ENCODE measurements at places on chromosomes 2 and 18.

DNA sequence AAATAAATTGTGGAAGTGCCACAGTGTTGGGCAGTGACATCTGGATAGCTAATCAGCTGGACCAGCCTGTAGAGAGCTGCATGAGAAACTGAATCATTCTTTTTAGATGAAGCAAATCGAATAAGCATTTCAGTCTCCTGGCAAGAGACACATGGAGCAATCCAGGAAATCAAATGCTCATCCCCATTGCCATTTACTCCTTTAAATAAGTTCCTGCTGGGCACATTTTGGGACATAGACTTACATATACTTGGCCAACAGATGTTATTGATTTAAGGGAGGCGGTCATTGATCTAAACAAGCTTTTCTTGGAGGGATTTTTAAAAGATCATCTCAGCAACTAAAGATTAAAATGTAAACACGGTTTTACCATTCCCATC is 307.1 kb downstream of the STK39 start:
- DNase-seq: no peak

DNA sequence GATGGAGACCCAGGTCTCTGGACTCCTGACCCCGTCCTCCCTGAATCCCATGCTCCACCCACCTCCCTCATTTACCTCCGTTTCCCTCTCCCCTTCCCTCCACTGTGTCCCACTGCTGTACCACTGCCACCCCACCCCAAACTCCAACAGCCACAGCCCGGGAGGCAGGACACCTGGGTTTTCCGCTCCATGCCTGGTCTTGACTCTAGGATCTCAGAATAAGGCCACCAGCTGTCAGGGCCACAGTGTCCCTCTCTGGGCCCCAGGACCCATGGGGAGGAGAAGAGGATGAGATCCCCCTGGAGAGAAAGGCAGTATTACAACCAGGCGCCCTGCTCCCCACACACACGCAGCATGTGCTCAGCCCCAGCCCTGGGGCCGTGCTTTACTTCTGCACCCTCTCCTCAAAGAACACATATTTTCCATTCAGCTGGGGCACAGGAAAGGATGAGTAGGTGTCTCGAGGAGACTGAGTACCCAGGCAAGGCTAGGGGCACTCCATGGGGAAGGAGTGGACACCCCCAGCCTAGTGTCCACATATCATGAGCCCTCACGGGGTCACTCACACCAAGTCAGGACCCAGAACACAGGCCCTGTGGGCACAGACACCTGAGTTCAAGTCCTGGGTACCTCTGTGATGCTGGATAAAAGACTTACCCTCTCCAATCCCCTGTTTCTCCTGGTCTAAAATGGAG is 700 bp downstream of the RUFY4 start:
- no peak for DNase-seq

GRCh38 chr2:208017721-208018120 is 7.6 kb downstream of the PLEKHM3 start:
- no peak for DNase-seq

GRCh38 chr18:26432651-26433424 is 115.5 kb downstream of the KCTD1 start:
- no peak for DNase-seq

- no peak for DNase-seq
Measured at GRCh38 chr2:14428056-14428455, 204.5 kb upstream of the LRATD1 start.

- no peak for DNase-seq
Measured at GRCh38 chr2:207142461-207142860, 23.3 kb downstream of the KLF7 start.

DNA sequence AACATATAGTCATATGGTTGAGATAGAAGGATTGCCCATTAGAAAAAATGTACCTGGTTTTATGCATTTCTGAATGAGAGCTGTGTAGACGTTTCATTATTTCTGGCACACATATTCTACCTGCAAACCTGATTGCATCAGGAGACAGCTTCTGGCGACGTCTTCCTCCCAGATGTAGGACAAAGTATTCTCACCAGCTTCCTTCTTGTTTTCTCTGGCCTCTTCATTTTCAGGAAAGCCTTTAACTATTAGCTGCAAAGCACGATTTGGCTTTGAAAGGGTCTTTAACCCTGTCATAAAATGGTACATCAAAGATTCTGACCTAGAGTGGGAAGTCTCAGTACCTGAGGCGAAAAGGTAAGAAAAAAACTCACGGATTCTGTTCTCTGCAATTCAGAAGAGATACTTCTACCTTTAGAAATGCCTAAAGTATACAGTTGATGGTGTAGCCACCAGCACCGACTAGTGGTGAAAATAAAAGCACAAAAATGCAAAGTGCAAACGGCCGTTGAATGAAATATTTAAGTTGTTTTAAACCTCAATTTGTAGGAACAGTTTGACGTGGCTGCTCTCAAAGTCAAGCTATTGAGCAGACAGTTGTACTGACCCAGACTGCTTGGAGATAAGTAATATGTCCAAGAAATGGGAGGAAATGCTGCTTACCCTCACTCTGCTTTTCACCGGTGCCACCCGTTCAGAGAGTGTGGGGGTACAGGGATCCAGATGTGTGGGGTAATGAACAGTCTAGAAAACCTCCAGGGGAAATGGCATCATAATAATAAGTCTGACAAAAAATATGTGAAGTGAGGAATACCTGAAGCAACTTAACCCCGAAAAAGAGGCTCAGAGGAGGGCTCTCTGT is 20.2 kb downstream of the IL18RAP start:
- peak; percentile 65 for DNase-seq

GRCh38 chr2:230739961-230740360 is 27.3 kb downstream of the CAB39 start:
- DNase-seq: no peak

DNA sequence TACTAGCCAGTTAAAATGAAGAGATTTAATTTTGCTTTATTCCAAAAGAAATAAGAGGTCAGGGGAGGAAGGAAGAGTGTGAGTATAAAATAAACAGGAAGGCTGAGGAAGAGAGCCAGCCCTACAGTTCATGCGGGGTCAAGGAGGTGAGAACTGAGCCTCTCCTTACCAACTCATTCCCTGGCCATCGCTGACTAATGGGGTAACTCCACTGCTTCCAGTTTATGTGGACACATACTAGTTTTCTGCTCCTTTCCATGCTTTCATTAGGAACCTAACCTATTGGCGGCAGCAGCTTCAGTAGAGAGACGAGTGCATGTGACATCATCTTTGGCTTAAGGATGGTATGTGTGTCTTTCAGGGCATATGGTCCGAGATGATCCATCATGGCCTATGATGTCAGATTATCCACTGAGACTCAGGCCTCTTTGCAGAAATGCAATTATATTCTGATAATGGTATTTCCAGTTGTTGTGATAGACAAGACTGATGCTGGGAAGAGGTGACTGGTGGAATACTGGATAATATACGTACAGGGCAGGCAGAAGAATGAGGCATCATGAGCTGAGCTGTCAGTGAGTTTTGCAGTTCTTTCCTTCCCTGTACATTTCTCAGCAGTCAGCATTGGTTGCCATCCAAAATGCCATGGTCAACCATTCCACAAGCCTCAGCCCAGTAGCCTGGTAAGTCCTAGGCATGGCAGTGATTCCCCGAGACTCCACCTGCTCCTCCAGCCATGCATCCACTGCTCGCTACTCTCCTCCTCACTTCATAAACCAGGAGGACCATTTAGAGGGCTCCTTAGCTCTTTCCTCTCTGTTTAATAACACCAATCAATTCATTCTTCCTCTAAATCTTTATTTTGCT is 184.6 kb upstream of the OSR1 start:
- DNase-seq: no peak

DNA sequence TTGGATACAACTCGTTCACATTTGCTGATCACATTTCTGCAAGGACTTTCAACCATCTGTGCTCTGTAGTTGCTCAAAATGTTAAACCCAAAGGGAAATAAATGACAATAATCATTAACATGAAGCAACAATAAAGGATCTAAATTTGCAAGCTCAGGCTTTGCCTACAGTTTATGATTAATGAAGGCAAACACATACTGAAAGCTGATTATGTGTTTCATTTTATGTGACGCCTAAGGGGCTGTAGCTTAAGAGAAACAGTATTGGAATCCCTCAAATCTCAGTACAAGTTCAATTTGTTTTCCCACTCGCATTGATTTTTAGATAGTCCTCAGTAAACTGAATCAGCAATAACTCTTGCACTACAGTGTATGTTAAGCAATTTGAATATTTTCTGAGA is 160.3 kb upstream of the FSIP2 start:
- no peak for DNase-seq

GRCh38 chr2:168970711-168971233 is 60.4 kb downstream of the ABCB11 start:
- DNase-seq: no peak

DNA sequence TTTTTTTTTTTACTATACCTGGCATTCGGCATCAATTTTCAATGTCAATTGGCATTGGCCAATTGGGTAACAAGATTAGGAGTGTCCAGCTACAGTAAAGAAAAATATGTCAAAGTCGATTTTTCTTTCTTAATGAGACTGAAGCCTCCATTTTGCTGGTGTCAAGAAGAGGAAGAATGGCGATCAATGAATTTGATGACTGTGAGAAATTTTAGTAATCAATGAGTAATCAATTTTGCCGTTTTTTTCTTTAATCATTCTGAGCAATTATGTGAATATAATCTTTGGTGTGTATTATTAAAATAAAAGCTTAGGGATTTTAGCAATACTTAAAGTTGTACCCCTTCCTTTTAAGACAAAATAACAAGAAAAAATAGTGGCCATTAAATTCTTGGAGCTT is 69.7 kb downstream of the TMEM200C start:
- DNase-seq: no peak

- DNase-seq: no peak
Measured at GRCh38 chr2:190106783-190107182, 44.3 kb upstream of the MSTN start.

Measured in GF-D8 (cell line).